ENCODE measurements at places on chromosomes 16 and 17.

GRCh38 chr16:53566552-53567245 lies 63.7 kb upstream of the AKTIP start:
- DNase-seq, result no peak

GRCh38 chr17:59311051-59311468 lies 20.4 kb upstream of the YPEL2 start:
- DNase-seq, result peak; percentile 85

DNA sequence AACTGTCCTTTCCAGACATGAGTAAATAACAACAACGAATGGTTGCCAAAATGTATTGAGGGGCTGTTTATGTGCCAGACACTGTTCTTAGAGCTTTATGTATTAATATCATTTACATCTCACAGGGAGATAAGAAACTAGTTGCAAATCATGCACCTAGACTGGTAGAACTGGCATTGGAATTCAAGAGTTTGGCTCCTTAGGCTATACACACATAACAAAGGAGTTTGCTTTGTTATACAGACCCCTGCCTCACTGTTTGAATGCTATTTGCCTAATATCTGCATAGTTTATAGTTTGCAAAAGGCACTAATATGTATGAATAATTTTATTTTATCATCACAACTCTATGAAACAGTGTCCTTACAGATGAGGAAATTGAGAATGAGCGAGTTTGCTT lies 100.0 kb downstream of the FTO start:
- no peak for DNase-seq

- no peak for DNase-seq
Measured at GRCh38 chr16:654034-654433, 4.9 kb downstream of the WDR90 start.

GRCh38 chr17:83024218-83024971 lies 55.0 kb upstream of the METRNL start:
- DNase-seq, result no peak

GRCh38 chr16:85048921-85049562 lies 21.4 kb downstream of the KIAA0513 start:
- no peak for DNase-seq

GRCh38 chr17:49021095-49021767 lies 24.0 kb downstream of the IGF2BP1 start:
- DNase-seq, result no peak

DNA sequence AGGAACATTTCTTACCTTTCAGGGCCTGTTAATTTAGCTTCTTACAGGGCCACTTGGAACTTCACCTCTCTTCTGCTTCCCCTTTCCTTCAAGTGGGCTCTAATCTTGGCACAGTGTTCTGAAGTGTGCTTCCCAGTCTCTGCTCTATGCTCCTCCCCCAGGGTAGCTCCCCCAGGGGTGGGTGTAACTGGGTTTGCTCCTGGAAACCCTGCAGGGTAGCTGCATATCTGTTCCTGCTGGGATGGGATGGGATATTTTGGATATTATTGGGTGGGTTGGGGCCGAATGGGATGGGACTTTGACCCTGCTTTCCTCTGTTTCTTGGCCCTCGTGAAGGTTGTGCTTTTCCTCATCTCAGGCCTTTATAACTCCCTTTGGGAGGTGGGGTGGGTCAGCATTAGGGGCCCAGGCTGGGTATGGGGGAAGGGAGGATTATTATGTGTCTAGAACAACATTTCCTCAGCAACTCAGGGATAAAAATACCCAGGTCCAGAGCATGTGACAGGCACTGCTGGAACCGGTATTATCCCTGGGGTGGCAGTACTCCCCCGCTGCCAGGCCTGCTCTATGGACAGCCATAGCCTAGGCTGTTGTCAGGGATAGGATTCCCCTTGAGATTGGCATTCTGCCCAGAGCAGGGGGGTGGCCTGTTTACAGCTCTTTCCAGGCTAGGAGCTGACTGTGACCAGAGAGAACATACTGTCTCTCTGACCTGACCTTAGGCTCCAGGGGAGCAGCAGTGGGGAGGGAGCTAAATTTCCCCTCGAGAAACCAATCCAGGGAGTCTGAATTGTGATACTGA lies 5.0 kb downstream of the NFE2L1 start:
- no peak for DNase-seq
